ENCODE measurements at places on chromosomes 2 and 18.

- DNase-seq: no peak
These were observed 145.5 kb upstream of the LYPD1 start for GRCh38 chr2:132815516-132815915.

DNA sequence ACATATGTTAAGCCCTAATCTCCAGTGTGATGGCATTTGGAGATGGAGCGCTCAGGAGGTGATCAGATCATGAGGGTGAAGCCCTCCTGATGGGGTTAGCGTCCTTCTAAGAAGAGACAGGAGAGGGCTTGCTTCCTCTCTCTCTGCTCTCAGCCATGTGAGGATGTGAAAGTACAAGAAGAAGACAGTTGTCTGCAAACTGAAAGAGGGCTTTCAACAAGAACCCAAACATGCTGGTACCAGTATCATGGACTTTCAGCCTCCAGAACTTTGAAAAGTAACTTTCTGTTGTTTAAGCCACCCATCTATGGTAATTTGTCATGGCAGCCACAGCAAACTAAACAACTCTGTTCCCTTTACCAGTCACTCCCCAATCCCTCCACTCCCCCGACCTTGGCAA lies 47.4 kb downstream of the CACNB4 start:
- no peak for DNase-seq

- DNase-seq: no peak
These were observed 11.5 kb upstream of the RNU4ATAC start for GRCh38 chr2:121519153-121519552.

GRCh38 chr2:28716265-28716865 lies 35.3 kb upstream of the PPP1CB start:
- DNase-seq: no peak

DNA sequence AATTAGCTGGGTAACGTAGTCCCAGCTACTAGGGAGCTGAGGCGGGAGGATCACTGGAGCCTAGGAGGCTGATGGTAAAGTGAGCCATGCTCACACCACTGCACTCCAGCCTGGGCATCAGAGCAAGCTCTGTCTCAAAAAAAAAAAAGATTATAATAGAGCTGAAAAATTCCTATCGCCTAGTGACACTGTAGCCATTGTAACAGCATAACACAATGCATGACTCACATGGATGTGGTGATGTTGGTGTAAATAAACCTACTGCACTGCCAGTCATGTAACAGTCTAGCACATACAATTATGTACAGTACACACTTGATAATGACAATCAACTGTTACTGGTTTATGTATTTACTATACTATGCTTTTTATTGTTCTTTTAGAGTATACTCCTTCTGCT lies 39.6 kb downstream of the MGAT4A start:
- DNase-seq: no peak

- DNase-seq: no peak
These were observed 74.0 kb upstream of the MSH6 start for GRCh38 chr2:47708801-47709499.

DNA sequence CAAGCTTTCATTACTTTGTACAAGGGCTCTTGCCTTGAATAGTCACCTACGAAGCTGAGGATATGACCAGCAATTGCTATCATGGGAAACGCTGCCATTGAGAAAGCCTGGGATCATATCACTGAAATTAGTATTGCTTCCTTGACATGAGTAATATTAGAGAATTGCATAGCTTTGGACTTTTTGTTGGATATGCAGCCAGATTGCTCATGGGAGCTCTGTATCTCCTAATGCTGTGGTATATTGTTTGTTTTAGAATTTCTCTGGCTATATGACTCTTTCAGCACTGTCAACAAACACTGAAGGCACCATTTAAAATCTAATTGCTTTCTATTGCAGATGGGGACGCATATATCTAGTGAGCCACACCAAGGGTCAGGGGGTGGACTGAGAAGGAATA lies 80.0 kb upstream of the WDSUB1 start:
- no peak for DNase-seq

DNA sequence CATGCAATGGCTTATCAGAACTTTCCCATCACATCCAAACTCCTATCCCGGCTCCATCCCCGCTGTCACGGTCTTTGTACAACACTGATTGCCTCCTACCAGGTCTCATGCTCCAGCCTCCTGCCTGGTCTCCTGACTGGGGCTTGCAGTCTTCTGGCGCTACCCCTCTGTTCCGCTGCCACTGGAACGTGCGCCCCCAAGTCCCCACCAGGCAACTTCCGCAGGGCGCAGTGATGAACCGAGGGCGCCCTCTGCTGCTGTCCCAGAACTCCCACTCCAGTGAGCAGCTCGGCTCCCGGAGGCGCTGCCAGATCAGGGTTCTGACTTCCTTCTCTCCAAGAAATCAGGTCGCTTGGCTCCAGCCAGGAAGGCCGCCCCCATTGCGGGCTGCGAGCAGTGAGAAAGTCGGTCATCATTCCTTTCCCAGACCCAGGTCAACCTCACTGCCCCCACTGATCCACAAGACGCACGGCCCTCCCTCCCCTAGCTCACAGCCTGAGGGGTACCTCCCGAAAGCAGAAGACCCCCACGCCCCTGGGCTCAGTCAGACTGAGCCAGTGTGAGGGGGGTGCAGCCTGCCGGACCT lies 43.9 kb upstream of the RAB11FIP5 start:
- peak; percentile 29 for DNase-seq

DNA sequence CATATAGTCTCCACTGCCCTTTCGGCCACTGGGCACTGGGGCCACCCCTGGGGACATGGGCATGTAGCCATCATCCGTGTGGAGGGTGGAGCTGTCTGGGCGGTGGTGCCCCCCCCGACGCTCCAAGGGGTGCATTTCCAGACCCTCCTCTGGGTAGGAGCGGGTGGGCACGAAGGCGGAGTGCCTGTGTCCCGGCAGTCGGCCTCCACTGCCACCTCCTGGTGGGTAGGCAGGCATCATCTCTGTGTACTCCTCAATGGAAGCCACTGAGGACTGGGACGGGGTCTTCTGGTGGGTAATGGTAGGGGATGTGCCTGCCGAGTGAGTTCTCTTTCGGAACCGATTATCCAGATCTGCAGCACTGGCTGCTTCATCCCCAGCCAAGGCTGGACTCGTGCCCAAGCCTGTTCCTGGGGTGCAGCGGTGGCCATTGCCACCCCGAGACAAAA lies 2.8 kb downstream of the IRS1 start:
- no peak for DNase-seq

DNA sequence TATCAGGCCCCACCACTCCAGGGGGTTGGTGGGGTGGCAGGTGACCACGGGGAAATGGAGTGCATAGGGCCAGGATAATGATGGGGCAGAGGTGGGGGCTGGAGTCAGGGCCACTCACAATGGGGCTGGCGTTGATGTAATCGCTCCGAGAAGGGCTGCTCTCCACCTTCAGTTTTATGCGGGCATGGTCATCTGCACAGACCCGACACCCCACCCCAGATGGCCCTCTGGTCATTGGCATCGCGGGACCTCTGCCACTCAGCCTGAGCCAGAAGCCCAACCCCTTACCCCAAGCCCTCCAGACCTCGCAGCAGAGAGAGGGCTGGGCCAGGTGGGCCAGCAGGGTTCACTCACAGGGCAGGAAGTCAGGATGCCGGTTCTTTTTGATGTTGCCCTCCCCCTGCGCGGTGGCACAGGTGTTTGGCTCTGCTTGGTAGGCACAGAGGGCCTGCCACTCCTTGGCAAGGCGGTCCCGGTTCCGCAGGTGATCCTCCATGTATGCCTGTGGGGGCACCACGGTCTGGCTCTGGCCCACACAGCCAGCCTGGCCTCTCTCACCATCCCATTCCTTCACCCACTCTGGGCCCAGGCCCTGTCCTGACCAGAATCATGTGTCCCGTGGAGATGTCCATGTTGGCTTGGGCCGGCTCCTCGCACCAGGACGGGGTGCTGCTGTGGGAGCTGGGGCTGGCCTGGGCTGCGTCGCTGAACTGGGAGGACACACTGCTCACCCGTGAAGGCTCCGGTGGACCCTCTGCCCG lies 12.4 kb downstream of the PTPRN start:
- DNase-seq: no peak

DNA sequence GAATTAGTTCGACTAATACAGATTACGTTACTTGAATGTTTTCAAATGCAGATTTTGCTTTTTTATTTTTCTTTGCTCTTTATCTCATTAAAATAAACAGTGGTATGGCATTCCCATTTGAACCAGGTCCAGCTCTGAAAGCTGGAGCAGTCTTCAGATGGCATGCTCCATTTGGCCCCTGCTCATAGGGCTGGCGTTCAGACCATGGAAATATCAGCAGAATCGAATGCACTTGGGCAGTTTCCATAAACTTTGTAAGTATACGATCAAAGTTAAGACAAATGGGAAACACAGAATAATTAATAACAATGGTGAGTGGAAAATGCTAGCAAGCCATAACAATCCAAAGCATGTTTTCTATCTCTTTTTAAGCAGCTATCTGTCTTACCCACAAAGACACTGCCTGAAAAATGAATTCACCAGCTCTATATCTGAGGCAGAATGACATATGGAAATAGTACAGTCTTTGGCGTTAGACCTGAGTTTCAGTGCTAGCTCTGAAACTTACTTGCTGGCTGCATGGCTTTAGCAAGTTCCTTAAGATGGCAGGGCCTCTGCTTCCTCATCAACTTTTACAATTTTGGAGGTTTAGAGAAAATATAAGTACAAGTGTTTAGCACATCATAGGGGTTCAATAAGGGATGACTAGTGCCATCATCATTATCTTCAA lies 131.6 kb downstream of the BCL2 start:
- no peak for DNase-seq

- no peak for DNase-seq
These were observed 167.0 kb downstream of the AFF3 start for GRCh38 chr2:99975386-99975785.

GRCh38 chr2:218194880-218195279 lies 22.1 kb upstream of the ARPC2 start:
- no peak for DNase-seq

- no peak for DNase-seq
These were observed 16.9 kb downstream of the SMIM21 start for GRCh38 chr18:75410611-75411010.

- DNase-seq: no peak
These were observed 43.9 kb upstream of the NEMP2 start for GRCh38 chr2:190578158-190579057.

GRCh38 chr18:50839996-50840395 lies 20.2 kb upstream of the MRO start:
- no peak for DNase-seq

- peak; percentile 24 for DNase-seq
These were observed 150.2 kb upstream of the POU3F3 start for GRCh38 chr2:104703669-104704068.

DNA sequence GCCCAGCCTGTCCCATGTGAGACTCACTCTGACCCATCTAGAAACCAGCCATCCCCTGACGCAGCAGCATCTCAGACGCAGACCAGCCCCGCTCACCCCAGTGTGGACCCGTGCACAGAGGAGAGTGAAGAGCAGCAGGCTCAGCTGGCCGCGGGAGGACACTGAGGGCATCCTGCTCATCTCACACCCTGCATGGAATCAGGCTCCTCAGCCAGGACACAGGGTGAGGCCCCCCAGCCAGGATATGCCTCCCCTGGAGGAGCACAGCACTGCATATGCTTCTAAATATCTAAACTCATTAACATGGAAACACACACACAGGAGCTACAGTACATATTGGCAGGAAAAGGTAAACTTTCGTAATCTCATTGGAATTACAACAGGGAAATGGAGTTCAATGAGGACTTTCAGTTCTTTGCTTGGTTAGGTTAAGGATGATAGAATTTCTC lies 34.4 kb downstream of the NEMP2 start:
- DNase-seq: no peak

DNA sequence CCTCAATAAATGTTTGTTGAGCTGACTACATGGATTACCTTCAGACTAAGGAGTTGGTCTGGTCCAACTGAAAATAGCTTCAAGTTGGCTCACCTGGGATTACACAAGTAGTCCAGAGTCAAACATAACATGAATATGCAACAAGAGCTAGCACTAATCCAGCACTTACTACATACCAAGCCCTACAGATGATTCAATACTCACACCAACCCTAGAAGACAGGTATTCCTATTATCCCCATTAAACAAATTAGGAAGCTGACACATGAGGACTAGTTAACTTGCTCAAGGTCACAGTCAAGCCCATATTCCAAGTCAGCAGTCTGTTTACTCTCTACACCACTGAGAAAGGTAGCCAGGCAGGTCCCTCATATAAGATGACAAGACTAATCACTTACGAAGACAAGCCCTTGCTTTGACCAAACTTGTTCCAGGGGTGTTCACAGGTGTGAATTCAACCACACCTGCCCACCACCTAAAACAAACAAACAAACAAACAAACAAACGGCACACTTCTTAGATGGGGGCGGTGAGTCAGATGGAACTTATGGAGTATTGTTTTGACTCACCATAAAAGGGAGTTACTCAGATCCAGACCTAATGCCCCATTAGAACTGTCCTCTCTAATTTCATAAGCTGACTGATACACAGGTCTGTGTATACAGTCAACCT lies 29.1 kb downstream of the TMEM131 start:
- DNase-seq: no peak

- DNase-seq: no peak
These were observed 9.1 kb downstream of the RAX start for GRCh38 chr18:59264121-59264571.

DNA sequence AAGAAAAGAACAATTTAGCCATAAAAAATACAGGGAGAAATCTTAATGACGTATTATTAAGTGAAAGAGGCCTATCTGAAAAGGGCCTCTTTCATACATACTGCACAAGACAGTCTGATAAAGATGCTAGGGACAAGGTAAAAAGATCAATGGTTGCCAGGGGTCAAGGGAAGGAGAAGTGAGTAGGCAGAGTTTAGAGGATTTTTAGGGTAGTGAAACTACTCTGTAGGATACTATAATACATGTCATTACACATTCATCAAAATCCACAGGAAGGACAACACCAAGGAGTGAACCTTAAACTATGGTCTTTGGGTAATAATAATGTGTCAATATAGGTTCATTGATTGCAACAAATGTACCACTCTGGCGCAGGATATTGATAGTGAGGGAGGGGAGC lies 289.3 kb downstream of the FSIP2 start:
- DNase-seq: no peak

GRCh38 chr2:27915874-27916273 lies 25.3 kb downstream of the BABAM2 start:
- DNase-seq: no peak

DNA sequence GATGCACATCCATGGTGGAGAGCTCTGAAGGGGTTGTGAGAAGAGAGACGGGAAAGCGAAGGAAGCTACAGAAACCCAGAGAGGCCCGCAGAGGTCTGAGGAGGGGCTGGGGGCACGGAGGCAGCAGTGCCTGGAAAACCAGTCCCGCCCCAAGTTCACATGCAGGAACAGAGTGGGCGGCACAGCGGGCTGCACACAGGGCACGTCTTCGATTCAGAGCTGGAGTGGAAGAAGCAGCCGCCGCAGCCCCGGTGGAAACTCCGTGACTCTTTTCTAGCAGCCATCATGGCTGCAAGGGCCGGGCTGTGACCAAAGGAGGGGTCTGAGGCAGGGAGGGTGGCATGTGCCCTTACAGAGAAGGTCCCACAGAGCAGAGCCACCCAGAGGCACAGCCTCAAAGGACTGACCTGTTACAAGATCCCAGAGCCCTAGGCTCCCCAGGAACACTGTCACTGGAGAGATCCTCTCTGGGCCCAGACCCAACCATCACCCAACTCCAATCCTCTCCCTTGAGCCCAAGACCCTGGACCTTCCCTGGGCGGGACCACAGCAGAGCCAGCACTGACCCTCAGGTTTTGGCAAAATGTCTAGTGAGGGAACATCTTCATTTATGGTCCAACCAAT lies 10.7 kb downstream of the PRKAG3 start:
- no peak for DNase-seq
